ENCODE measurements at places on chromosomes 1 and 21. TPM values are rescaled to one million over a fixed set of nuclear protein-coding genes. Genes with fewer than 3 reads are reported as not detected.
A peak's percentile ranks its signal among the peaks of the same experiment; 100 is the strongest.

DNA sequence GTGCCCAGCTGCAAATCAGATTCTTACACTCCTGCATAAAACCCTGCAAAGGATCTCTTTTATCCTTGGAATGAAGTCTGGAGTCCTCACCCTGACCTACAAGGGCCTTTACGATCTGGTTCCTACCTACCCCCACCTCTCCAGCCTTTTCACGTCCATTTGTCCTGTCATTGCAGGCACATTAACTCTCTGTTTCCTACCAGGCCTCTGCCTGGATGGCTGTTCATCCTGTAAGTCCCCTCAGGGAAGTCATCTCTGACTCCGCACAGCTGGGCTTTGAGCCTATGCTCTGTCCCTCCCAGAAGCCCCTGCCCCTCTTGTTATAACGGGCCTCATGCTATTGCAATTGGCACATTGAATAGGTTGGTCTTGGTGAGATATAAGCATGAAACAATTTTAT, 96.8 kb upstream of the USP24 start:
- DNase-seq: no peak

The FMO2 gene
- not detected for total RNA-seq

- DNase-seq: no peak
These were observed 22.6 kb downstream of the ZBTB17 start for GRCh38 chr1:15953294-15953771.

- DNase-seq: no peak
These were observed 152.6 kb upstream of the LMO4 start for GRCh38 chr1:87176087-87176486.

The UROD gene
- 243 TPM for total RNA-seq

DNA sequence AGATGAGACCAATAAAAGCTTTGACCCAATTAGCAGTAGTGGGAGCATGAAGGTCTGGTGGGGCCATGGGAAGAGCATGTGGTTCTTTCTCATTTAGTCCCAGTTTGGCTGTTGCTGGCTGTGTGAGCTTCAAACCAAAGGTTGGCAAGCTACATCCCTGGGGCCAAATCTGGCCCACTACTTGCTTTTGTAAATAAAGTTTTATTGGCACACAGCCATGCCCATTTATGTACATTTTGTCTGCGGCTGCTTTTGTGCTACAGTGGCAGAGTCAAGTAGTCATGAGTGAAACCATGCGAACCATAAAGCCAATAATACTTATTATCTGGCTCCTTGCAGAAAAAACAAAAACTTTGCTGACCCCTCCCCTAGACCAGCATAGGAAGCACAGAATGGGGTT, 196.9 kb downstream of the PRDM2 start:
- no peak for DNase-seq

The KIF26B gene
- 0.03 TPM for total RNA-seq

DNA sequence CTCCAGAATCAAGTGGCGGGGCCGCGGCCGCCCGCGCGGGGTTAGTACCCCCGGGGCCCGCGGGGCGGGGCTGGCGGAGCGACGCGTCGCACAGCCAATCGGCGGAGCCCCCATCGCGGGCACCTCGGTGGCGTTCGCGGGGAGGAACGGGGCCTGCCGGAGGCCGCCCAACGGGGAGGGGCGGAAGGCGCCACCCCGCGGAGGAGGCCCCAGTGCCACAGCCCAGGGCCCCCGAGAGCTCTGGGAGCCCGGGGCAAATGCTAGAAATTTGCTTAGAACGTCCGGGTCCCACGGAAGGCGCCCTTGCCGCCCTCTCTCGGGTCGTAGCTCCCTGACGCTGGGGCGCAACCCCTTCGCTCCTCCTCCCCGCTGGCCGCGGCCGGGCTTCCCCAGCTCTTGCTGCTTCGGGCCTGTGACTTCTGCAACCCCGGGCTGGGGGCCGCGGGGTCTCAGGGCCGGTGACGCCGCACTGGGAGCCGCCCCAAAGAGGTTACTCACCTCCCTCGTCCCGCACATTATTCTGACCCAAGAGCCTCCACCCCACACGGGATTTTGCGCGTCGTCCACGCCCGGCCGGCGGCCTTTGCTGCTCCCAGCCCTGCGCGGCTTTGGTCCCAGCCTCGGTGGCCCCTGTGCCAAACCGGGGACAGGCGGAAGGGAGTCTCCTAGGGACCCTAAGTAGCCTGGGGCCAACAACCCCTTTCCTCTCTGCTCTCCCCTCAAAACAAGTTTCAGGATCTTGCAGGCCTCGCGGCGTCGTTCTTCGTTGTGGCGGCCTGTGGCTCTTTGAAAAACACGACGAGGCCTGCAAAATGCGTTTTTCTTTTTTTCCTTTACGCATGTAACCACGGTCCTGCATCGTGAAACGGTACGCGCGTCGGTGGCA, at the start of gene RUNX3:
Gene RUNX3, minus strand, starts transcription at position 17 of the 886 bp plus-strand sequence. CDS start 408 bp downstream, outside the sequence.
- DNase-seq: no peak

The C1orf210 gene
- 0.52 TPM for total RNA-seq

The AZIN2 gene
- total RNA-seq: 1.7 TPM

- DNase-seq: no peak
These were observed 179.3 kb downstream of the ZNF326 start for GRCh38 chr1:90174246-90174645.

- DNase-seq: no peak
These were observed 765.5 kb upstream of the PRMT6 start for GRCh38 chr1:106290805-106291501.

DNA sequence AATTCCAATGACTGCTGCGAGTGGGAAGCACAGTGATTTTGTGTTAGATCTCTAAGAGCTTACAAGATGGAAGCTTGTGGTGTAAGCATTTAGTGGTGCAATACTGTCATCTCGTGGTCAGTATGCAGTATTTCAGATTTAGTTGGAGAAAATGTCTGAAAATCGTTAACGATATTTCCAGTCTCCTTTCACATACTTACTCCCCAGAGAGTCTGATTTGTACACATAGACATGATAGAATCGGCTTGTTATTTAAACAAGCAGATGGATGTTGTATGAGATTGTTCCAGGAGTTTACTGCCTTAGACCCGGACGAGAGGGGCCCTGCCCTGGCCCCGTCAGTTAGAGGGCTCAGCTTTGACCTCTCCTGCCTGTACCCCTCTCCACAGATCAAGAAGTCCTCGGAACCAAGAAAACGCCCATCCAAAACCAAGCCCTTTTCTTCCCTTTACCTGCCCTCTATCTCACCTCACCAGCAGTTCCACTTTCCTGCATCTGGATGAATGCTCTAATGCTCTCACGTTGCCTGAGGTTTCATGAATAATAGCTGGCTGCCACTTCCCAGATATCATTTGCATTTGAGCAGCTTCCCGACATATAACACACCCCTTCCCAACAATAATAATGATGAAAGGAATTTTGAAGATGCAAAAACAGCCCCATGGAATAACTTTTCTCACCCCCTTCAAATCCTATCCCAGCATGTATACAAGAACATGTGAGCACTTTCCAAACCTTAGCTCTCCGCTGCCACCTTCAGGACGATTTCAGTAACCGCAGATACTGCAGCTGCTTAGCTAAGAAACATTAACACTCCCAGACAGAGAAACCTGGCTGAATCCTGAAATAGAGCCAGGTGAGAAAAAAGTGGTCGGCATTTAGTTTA, 247.3 kb downstream of the LTN1 start:
- DNase-seq: peak; percentile 70

Data from HepG2 (cell line).